T-helper 9 cell (primary cell): ENCODE measurements at places on chromosomes 5 and 9.
A peak's percentile ranks its signal among the peaks of the same experiment; 100 is the strongest.

DNA sequence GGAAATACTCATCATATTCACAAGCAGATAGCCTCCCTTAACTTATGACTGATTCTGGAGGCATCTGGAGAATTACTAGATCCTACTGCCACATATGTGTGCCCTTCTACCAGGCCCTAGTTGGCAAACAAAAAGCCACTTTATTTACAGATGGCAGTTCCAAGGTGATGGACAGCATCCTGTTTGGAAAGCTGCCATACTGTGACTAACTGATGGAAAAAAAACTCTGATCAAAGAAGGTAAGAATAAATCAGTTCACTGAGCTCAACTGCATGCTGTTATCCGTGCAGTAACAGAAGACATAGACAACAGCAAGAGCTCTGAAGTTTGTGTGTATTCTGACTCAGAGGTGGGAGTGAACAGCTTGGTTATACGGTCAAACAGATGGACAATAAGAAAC is 279.8 kb upstream of the POU5F2 start:
- DNase-seq, result no peak

GRCh38 chr9:110248361-110248760 is 7.9 kb downstream of the TXN start:
- DNase-seq, result no peak

DNA sequence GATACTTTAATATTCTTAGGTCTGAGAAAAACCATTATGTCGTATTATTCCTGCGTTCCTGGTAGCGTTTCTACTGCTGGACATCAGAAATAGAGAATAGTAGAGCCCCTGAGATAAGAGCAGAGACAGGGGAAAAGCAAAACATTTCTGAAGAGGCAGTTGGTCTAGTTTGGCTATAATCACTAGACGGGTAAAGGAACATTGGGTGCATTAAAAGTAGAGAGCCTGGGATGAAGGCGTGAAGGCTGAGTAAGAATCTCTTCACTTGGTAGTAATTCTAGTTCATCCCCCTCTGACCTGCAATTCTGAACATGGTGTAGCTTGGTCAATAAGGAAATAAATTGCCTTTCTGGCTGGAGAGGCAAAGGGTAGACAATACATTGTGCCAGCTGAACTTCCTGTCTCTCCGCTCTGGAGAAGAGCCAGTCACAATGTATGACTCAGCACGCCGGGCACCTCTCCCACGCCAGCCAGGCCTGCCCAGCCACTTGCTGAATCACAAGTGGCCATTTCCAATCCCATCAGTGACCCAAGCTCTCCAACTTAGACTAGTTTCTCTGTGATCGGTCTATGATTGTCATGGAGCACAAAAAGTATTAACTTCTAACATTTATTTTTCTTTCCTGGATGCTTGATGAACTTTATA is 75.4 kb downstream of the STK32A start:
- DNase-seq, result no peak

DNA sequence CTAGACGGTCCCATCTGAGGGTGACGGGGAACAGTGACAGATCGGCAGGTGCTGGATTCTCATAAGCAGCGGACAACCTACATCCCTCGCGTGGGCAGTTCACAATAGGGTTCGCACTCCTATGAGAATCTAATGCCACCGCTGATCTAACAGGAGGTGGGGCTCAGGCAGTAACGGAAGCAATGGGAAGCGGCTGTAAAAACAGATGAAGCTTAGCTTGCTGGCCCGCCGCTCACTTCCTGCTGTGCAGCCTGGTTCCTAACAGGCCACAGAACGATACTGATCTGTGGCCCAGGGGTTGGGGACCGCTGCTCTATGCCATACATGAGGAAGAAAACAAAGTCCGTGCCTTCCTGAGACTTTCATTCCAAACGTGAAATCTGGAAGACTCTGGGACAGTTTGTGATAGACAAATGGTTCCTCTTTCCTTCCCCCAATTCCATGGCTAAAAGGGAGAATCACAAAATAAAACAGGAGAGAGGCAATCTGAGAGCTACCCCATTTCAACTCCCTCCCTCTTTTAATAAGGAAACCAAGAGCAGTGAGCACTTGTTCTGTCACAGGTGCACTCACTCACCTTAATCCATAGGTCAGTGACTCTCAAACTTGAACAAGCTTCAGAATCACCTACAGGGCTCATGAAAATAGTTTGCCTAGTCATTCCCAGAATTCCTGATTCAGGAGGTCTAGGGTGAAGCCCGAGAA is 12.1 kb downstream of the PDCL start:
- peak; percentile 19 for DNase-seq

- DNase-seq, result no peak
Observed at GRCh38 chr5:40385544-40385943, 294.2 kb upstream of the PTGER4 start.

DNA sequence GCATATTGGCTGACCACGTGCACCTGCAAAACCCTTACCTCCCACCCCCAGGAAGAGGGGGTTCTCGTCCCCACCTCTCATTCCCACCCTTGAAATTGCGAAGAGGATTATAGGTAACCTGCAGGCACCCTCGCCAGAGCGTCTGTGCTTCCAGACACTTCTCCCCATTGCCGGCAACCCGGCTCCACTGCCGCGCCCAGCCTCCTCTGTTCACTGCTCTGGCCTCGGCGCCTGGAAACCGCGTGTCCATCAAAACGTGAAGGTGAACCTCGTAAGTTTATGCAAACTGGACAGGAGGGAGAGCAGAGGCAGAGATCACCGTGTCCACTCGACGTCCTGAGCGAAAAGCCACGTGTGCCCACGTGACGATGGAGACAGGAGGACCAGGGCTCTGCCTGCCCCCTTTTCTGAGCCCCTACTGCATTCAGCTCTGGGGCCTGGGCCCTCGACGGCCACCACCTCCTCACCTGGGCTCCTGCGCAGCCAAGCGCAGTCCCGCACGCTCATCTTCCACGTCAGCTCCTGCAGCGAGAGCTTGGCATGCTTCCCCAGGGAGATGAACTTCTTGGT is 1.9 kb downstream of the TERT start:
- DNase-seq, result no peak

DNA sequence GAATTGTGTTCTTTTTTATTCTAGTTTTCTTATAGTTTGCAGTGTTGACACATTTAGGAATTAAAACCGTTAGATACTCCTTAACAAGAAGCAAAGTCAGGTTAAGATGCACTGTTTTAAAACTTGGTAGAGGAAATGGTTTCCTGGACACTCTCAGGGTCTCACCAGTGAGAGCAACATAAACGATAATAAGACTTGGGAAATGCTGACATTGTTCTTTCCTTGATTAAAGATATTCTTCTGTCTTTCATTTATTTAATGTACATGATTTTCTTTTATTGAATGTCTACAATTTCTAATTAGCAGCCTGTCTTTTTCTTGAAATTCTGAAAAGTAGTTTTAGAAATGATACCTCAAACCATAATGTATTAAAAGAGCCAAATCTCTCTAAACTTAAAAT is 707.9 kb upstream of the CHD1 start:
- DNase-seq, result no peak

- DNase-seq, result no peak
Observed at GRCh38 chr5:126139086-126139485, 284.1 kb upstream of the GRAMD2B start.

DNA sequence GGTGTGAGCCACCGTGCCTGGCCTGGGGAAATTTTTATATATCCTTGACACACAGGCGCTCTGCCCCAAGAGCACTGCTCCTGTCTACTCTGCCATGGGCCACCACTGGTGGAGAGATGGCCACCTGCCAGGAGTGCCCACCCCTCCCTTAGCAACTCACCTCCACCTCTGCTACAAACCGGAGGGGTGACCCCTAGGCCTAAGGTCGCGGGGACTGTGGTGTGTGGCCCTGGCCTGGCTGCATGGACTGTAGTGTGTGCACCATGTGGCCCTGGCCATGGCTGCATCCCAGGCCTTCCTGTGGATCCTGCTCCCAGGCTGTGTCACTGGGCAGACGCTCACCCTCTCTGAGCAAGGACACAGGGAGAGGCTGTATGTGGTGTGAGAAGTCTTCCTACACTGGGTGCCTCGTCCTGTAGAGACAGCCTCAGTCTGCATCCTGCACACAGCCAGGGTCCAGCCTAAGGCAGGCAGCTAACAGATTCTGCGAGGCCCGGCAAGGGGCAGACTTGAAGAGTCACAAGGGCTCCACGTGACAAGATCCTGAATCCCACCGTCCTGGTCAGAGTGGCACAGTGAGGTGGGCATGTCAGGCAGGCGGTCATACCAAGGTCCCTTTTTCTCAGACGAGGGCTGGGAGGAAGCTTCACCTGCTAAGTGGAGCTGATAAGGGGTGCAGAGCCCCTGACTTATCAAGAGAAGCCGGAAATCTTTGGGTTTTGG is 10.3 kb downstream of the NINJ1 start:
- DNase-seq, result peak; percentile 0

DNA sequence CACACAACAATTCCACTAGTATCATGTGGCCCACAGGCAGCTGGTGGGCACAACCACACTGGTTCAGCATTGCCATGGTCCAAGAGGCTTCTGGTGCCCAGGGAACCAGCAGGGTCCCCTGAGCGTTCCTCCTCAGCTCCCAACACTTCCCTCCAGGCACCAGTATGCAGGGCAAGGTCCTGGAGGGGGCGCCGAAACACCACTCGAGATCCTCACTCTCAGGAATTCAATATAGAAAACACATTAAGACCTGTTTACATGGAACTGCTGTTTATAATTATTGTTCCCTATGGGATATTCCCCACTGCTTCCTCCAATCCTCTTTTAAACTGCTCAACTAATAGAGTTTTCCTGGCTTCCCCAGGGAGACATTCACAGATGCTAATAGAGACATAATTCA is 91.9 kb upstream of the GABRP start:
- no peak for DNase-seq

DNA sequence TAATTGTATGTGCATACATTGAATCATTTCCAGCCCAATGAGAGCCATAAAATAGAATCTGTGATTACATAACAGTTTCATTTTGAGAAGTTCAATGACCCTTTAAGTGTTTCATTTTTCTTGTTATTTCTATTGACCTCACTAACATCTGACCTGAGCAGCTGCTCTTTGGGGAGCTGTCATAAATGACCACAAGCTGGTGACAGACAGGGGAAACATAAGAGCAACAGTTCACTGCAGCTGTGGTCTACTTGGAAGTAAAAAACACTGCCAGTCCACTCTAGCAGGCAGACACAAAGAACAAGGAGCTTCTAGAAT is 265.4 kb downstream of the DTWD2 start:
- no peak for DNase-seq

DNA sequence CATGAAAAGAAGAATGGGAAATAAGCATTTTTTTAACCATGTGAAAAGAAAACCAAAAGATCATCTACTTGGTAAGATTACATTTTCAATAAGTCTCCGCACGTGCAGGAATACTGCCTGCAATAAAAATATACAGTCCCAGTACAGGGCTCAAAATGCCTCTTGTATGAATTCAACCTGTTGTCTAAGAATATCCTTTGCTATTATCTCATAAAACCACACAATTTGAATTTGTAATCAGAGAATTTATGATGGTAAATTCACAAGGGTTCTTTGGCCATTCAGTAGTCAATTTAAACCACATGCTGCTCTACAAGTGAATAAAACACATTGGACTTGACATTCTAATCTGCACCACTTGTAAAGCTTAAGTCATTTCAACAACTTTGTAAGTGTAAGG is 46.6 kb downstream of the ST8SIA4 start:
- no peak for DNase-seq

GRCh38 chr9:8011974-8012373 is 212.4 kb upstream of the DMAC1 start:
- DNase-seq, result no peak

DNA sequence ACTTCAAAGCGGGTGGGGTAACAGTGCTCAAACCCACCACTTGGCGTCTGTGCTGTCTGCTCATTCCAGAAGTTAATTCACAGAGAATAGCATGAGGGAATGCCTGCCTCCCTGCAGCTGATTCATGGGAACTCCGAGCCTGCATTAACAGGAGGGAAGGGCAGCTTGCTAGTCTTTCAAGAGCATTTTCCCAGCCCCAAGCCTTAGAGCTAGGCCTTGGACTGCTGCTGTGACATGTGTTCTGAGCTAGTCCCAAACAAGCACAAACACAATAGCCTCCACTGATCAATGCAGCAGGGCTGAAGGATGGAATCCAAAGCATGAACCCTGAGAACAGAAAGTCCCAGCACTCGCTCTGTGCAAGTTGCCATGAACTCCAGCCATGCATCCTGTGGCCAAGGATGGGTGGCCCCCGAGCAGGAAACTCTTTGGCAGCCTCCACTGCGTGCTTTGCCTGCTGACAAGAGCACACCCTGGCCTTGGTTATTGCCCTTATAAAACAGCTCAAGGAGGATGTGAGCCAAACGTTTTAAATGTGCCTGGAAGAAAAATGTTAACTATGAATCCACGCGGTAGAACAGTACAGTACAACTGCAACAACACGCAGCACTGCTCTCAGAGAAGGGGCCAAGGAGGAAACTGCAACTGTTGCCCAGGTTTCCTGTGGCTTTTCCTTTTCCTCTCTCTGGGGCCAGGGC is 653.1 kb upstream of the KLF4 start:
- DNase-seq, result no peak

GRCh38 chr5:58056546-58056945 is 403.3 kb downstream of the PLK2 start:
- DNase-seq, result no peak

DNA sequence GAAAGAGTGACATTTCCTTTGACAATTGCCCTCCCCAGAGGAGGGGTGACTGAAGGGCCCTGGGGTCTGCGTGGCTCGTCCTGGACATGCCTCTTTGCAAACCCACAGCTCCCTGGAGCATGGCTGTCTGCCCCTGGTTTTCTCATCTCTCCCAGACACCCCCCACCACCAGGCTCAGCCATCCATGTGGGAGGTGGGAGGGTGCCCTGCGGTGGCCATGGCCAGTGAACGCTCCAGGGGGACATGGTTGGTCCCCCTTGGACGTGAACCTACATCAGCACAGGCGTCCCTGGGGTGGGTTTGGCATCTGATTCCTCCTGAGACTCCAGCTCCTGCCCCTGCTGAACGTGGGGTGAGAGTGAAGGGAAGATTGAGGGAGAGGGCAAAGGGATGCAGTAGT is 67.7 kb upstream of the LMX1B start:
- DNase-seq, result no peak

DNA sequence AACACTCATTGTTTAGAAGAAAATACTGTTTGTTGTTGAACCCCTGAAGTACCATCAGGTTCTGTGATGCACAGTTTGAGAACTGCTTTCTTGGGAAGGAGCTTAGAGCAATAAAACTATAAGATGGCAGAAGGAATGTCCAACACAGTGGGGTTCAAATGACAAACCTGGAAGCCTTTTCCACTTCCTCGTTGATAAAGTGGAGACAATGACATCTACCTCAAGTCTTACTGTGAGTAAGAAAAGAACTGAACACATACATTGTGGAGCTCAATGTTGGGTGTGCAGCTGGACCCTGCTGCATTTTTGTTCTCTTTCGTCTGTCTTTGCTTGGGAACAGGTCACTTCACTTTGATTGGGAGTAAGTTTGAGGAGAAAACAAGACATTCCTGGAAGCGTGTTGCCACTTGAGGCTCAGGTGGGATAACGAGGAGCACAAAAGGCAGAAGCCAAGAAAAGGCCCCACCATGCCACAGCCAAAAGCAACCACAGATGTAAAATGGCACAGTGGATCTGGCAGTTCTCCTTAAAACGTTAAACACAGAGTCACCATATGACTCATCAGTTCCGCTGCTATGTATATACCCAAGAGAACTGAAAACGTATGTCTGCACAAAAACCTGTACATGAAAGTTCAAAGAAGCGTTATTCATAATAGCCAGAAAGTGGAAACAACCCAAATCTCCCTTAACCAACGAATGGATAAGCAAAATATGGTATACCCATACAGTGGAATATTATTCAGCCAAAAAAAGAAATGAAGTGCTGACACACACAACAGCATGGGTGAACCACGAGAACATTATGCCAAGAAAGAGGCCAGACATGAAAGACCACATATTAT is 42.9 kb upstream of the SUB1 start:
- DNase-seq, result no peak
